ENCODE measurements at places on chromosomes 3 and 15.

DNA sequence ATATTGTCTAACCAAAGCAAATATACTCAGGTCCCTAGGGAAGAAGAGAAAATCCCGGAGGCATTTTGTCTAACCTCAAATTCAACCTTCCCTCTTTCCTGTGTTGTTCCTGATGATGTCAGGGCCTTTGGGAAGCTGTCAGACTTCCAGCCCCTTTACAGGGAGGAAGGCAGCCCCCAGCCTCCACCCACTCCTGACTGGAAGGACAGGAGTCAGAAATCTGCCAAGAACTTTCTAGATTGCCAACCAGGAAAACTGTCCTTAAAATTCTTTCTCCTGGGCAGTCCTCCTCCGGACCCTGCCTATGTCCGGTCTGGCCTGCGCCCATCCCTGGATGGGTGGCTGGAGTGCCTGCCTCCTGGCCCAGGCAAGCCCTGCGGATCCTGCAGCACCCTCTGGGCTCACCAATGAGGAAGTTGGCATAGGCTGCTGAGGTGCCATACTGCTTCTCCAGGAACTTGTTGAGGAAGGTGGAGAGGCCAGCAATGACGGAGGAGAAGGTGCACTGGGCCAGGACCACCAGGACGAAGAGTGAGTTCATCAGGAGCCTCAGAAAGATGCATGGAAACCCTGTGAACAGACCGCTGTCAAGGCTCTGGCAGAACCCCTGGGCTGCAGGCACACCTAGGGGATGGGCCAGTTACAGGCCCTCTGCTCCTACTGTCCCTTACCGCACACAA is 52.6 kb upstream of the RAB6B start:
- no peak for DNase-seq

DNA sequence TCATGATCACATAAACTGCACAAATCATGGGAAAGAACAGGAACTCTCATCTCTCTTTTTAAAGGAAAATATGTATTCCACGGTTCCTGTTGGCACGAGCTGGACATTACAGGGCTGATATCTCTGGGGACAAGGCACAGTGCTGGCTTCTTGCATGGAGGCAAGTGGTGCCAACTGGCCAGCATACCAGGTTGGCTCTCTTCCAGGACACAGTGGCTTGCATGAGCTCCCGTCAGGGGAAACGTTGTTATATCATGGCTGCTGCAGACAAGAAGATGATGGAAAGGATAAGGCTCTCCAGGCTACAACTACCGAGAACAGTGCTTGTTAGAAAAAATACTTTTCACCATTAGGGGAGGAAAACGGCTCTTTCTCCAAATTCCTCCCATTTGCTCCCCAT is 283.9 kb downstream of the RORA start:
- DNase-seq, result peak; percentile 47

DNA sequence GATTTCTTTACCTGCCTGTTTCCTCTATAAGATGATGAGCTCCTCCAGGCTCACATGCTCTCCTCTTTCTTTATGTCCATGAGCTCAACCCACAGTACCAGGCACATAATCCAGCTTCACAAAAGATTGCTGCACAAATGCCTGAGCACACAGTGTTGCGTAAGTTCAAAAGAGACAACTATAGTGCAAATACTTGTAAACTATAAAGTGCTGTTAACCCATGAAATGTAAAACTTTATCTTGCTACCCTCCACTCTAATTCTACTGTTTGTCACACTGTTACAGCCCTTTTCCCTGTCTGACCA is 101.0 kb upstream of the LPP start:
- no peak for DNase-seq

- DNase-seq, result peak; percentile 46
Observed at GRCh38 chr3:136186344-136186743, 9.8 kb downstream of the MSL2 start.

- no peak for DNase-seq
Observed at GRCh38 chr3:98979296-98979695, 77.8 kb upstream of the DCBLD2 start.

- peak; percentile 1 for DNase-seq
Observed at GRCh38 chr3:2921903-2922302, 188.3 kb downstream of the IL5RA start.

GRCh38 chr15:30974112-30974511 is 17.3 kb downstream of the MTMR10 start:
- DNase-seq, result no peak

GRCh38 chr3:177196456-177197040 is 734 bp downstream of the TBL1XR1 start:
- peak; percentile 34 for DNase-seq

GRCh38 chr3:85110393-85110792 is 151.6 kb downstream of the CADM2 start:
- no peak for DNase-seq

- DNase-seq, result no peak
Observed at GRCh38 chr3:188972310-188972709, 199.5 kb upstream of the TPRG1 start.

- DNase-seq, result no peak
Observed at GRCh38 chr3:9079676-9080075, 116.4 kb upstream of the RAD18 start.

GRCh38 chr3:163481738-163482137 is 1596.6 kb downstream of the SI start:
- no peak for DNase-seq

- DNase-seq, result no peak
Observed at GRCh38 chr15:58433597-58434333, 2.0 kb downstream of the LIPC start.

DNA sequence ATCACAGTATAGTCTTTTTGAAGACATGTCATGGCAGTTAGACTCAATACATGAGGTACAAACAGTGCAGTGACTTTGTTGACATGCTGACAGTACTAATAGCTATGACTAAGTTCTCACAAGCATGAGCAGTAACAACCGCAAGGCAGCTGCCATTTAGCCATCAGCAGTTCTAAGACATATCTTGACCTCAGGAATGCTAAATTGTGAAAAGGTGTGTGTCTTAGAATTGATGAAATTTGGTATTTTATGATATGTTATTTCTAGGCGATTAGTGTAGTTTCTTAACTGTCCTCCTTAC is 60.7 kb upstream of the FURIN start:
- no peak for DNase-seq

DNA sequence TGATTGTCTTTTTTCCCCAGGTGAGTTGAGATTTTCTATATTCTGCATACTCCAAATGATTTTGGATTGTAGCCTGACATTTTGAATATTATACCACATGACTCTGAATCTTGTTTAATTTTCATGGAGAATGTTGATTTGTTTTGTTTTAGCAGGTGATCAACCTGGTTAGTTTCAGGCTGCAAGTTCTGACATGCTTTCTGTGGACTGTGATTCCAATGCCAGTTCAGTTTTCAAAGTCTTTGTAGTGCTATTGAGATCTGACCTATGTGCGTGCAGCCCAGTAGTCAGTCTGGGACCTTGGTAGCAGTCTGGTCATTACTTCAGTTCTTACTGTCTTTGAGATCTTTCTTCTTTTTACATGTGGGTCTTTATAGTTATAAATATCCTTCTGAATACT is 18.6 kb upstream of the MTMR10 start:
- DNase-seq, result no peak

DNA sequence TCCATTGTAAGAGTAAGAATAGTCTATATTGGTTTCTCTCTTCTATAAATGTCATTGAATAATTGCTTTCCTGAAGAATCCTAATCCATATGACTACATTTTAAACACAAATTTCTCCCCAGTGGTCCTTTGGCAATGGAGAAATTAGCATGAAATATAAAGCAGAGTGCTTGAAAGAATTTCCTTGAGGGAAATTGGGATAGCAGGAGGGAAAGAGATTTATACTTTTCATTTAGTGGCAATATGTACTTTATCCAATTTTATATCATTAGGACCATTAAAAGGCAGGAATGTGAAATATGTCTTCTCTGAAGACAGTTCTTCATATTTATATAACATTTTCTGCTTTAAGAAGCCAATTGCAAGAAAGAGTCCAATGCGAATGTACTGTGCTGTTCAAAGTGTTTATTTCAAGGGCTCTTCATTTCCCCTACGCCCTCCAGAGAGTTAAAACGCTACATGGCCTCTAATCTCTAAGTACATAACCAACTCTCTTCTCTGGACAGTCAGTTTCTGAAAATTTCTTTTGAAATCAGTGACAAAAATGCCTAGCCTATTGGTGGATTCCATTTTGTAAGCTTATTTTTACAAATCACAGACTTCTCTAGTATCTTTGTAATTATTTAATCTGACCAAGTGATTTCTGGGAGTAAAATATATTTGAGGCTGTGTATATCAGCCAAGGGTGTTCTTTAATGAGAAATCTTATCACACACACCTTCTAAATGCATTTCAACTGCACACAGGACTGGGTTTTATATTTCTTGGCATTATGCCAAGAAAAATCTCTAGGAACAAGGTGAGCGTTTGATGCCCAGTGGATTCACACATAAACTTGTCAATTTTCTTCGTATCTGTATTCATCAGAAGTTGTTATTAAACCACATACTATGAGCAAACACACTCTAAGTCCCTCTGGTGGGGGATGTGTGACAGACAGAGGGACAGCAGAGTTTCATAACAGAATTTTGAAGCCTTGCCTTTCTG is 51.2 kb downstream of the KCNAB1 start:
- DNase-seq, result peak; percentile 13

GRCh38 chr3:128222796-128223385 is 69.6 kb downstream of the EEFSEC start:
- no peak for DNase-seq

DNA sequence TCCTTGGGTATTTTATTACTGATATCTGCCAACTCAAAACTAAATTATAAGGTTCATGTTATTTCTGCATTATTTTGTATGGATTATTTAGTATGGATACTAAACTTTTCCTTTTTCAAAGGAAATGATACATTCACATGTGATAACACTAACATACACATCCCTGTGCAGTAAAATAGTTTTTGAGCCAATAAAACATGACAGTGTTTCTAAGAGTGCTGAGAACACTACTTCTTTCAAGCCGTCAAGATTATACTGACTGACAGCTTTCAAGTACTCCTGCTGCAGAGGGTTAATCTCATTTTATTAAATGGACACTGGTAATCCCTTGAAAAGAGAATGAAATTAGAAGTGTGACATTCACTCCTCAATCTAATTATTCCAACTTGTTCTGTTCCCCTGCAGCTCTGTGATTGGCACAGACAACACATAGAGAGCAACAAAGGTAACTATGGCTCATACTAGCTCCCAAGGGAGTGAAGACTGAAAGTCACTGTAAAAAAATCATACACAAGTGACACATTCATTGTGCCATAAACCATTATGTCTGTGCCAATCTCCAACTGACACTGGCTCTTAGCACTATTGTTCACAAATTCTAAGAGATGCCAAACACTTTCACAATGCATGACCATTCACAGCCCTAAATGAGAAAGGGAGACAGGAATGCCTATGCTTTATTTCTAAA is 468.6 kb downstream of the SHQ1 start:
- DNase-seq, result no peak

GRCh38 chr15:67090297-67091070 is 25.1 kb downstream of the SMAD3 start:
- DNase-seq, result no peak

DNA sequence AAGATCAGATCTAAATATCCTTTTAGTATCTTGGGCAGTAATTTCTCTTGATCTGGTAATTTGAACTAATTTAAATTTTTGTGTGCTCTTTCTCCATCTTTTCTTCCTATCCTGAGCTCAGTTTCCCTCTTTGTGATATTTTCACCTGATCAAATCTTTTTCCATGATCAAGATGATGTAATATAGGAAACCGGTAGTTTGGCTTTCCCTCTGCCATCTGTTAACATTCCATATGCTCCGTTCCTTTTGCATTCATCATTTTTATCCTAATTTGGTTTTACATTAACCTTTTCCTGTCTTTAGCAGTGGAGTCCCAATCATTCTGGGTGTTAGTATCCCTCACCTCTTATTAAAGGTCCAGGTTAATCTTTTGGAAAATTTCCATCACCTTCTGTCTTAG is 5.9 kb upstream of the ABHD6 start:
- DNase-seq, result no peak

DNA sequence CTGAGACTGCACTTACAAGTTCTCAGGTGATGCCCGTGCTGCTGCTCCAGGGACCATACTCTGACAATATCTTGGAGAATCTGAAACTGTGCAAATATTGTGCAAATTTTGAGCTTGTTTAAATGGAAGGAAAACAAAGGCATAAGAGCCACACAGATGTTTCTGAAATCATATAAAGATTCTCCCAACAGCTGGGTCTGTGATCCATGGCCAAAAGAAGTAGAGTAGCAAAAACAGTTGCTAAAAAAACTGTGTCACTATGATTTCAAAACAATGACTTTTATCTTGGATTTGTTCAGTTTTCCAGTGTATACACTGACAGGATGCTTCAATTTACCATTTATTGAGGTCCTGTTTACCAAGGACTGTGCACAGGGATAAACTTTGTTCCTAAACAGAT is 25.3 kb downstream of the NPTN start:
- DNase-seq, result no peak

GRCh38 chr3:131077904-131078303 is 51.2 kb downstream of the NEK11 start:
- no peak for DNase-seq

GRCh38 chr15:49330166-49330565 is 92.9 kb upstream of the FGF7 start:
- DNase-seq, result no peak

DNA sequence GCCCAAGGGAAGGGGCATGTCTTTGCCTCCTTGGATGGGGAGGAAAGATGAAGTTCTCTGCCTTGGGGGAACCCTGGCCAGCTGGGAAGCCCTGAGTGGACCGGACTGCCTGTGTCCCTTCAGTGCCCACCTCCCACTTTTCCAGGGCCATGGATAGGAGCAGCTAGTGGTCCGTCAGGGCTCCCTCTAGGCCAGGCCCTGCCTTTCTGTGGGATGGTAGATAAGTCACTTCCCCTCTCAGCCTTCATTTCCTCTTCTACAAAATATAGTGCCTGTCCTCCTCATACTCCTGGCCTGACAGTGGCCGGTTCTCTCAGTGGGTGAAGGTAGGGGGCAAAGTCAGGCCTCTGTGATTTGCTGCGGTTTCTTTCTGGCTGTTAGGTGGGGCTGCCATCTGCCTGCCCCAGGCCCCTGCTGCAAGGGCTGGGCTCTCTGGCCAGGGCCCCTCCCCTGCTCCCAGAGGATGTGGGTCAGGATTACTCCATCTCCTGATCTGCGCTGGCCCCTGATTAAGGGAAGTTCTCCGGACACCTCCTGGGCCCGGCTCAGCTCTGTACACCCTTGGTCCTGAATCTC is 1.4 kb downstream of the PLEKHO2 start:
- DNase-seq, result no peak

DNA sequence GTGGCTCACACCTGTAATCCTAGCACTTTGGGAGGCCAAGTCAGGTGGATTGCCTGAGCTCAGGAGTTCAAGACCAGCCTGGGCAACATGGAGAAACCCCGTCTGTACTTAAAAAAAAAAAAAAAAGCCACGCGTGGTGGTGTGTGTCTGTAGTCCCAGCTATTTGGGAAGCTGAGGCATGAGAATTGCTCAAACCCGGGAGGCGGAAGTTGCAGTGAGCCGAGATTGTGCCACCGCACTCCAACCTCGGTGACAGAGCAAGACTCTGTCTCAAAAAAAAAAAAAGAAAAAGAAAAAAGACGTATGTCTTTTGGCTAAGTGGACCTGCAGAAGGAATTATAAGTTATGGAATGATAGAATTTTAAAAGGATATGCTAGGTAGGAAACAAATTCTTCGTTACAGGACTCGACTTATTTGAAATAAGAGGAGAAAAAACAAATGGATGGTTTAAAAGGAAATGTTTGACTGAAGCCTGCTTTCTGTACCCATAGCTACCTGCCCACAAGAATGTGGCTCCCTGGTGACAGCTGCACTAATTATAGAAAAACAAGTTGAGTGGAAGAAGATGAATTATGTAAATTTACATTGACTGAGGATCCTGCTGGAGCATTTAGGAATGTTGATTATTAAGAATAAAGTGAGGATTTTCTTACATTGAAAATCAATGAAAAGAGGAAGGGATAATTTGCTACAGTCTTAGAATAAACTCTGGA is 36.0 kb upstream of the SKIL start:
- peak; percentile 35 for DNase-seq
